Left lung (tissue), 14 donors: ENCODE measurements at places on chromosomes 7 and 10.

DNA sequence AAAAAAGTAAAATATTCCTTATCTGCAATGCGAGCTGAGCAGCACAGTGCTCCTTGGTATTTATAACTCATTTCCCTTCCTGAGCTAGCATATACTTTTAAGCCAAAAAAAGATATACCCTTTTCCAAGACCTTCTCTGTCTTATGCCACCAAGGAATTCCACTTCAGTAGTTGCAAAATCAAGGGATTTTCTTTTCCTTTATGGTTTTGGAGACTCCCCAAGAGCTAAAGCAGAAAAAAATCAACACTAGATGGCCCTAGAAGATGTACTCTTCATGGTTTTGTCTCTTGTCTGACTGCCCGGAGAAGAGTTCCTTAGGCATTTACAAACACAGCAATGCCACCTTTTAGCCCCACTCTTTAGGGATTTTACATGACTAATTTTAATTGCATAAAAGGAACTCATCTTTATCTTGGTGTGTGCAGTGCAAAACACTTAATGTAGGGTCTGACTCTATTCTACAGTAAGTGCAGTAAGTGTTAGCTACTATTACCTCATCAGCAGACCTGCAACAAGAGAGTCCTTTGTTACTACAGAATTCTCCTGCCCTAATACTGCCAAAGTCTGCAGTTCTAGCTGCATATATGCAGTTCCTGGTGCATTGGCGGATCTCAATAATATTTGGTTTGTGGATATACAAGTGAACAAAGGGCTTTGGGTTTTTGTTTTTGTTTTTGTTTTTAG is 443.3 kb downstream of the GFRA1 start:
- peak; percentile 34 for DNase-seq

- DNase-seq: no peak
Measured at GRCh38 chr10:79926037-79926436, 22.9 kb downstream of the SFTPD start.

DNA sequence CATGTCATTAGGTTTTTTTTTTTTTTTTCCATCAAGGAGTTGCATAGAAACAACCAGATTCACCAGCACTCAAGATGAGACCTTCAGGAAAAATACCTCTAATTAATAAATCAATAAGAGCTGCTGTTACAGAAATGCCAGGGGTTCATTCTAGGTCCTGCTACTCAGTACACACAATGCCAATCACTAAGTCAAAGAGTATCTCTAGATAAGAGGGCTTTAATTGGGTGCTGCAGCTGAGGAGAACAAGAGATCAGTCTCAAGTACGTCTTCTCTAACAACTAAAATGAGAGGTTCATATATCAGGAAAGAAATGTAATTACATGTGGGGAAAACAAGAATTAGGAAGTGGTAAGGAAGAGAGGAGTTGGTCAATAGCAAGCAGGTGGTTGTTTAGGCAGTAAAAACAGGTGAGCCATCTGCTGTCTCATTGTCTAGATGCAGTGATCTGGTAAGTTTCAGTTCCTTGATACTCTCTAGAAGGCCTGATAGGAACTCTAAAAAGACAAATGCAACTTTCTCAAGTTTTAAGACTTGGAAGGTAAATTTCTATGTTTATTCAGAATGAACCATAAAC is 272.9 kb upstream of the ZWINT start:
- DNase-seq: no peak

DNA sequence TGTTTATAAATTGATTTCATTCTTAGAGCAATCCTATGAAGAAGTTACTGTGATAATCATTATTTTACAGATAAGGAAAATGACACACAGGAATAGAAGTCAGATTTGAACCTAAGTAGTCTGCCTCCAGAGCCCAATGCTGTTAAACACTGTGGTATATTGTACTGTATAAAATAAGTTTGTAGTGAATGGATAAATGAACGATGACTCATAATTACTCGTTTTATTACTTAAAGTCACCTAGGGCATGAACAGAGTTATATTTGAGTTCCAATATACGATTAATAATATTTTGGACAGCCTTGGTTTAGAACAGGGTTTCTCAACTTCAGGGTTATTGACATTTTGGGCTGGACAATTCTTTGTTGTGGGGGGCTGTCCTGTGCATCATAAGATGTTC is 7.8 kb upstream of the BTRC start:
- DNase-seq: no peak

DNA sequence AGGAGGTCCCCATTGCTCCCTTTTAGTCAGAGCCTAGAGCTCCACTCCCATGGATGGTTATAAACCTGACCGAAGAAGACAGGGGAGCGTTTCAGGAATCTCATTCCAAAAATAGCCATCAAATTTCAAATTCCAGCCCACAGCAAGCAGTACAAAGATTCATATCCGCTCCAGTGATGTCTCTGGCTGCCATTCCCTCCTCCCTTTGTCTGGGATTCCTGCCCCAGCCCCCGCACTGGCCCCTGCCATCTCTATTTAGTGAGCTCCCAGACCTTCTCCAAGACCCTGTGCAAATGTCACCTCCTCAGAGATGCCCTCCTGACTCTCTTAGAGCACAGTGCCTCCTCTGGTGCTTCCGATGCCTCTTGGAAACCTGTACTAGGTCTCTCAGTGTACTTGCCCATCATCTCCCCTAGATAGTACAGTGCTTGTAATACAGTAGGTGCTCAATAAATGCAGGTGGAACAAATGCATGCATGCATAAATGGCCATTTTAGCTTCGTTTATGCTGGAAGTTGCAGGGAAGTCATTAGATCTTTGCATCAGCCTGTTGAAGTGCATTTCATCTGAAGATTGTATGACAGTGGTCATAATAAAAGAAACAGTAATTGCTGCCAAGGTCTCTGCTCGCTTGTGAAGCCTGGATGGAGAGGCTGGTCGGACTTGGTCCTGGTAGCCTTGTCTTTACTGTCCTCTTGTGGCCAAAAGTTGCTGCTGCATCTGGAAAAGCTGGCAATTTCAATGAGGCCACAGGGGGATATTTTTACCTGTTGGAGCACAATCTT is 32.0 kb upstream of the HABP2 start:
- DNase-seq: peak; percentile 70

DNA sequence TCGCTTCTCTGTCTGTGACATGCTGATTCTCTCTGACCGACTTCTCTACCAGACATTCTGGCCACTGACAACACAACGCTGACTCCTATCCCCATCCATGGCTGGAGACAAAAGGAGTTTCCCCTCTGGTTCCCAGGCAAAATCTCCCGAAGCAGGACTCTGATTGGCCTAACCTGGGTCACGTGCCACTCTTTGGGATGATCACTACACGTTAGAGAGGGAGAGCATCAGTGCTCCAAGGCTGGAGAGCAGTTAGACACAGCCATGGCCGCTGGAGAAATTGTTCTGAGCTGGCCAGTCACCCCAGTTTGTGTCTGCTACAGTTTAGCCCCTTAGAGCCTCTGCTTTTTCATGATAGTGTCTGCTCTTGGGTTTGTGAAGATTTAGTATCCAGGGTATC is 38.9 kb downstream of the ADAMTS14 start:
- no peak for DNase-seq

DNA sequence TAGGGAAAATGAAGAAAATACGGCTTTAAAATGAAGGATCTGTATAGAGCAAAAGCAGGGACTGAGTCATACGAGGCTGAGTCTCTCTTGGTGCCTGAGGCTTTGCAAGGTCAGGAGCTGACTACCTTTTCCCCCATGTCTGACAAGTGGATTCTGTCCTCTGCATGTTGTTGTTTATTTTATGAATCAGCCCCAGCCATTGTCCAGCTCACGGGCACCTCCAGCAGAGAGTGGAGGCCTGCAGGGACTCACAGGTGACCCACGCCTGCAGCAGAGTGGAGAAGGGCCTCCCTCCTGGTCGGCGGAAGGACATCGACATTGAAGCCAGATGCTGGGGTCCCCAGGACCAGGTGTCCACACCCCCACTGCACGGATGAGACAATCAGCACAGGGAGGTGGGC is 233.9 kb downstream of the WDR37 start:
- no peak for DNase-seq

DNA sequence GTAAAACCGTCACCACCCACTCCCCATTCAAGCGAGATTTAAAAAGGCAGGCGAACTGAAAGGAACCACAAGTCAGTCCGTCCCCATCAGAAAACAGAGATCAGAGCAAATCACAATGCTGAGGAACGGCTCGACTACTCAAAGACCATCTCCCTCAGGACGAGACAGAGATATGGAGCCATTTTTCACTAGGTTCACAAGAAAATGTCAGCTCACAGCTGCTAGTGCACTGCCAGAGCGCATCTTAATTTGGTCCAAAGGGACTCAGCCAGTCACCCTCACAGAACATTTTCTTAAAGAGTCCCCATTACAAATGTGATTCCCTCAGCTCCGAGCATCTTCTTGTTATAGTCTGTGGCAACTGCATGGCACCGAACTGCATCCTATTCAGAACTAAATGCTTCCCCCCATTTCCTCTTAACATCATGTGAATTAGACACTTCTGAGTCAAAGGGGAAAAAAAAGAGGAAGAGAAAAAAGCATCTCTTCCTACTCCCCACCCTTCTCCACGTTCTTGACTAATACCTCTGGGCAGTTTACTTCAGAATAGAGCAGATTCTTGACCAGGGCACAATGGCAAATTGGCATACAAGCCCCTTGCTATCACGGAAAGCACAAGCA is 683.9 kb downstream of the MAGI2 start:
- DNase-seq: no peak

- DNase-seq: no peak
Measured at GRCh38 chr10:10824591-10825148, 193.0 kb upstream of the CELF2 start.

GRCh38 chr7:6251653-6252052 is 20.8 kb downstream of the CYTH3 start:
- DNase-seq: no peak

- DNase-seq: no peak
Measured at GRCh38 chr7:92811158-92811557, 25.2 kb downstream of the CDK6 start.

DNA sequence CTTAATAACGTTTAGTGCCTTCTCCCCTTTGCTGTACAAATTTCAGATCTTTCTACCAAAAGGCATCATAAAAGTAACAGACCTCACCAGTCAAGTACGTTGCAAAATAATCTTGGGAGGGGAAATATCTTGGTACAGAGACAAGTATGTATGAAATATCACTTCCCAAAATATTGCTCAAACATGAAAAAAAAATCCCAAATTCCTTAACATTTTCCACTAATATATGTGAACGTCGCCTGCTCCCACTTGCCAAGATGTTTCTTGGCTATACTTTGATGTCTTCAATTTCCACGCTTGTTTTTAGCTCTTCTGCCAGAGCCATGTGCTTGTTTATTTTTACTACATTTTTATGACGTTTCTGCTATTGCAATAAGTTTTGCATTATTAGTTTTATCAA is 223.5 kb downstream of the PLXNA4 start:
- DNase-seq: peak; percentile 92

- DNase-seq: no peak
Measured at GRCh38 chr10:126926568-126926967, 21.3 kb downstream of the DOCK1 start.

DNA sequence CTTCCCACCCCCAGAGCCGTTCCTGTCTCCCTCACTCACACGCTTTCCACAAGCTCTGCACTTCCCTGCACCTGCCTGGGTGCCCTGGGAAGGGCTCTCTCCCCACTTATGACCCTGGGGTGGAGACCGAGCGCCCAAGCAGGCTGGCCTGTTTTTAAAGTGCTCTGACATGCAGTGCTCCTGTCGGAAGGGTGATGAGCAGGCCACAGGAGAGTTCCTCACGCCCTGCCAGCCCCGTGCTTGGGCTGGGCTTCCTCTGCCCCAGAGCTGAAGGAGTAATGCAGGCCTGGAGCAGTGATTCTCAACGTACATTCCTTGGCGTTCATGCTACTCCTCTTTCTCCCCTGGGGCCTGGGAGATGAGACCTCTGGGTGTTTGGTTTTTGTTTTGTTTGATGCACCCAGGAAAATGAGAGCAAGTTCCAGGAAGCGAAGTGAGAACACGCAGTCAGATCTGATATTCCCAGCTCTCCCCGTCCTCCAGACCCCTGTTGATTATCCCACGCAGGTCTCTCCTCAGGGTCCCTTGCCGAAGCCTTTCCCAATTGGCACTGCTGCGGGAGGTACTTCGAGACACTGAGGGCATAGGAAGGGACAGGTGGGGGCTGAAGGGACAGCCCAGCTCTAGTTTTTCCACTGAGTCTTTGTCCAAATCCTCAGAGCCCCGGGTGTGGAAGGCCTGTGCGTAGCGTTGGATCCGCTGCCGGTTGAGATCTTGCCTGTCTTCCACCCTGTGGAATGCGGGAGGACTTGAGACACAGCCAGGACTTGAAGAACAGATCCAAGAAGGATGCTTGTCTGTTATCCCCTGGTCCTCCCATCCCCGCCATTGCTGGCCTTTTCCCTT is 14.1 kb downstream of the TRPV6 start:
- DNase-seq: no peak

- no peak for DNase-seq
Measured at GRCh38 chr10:109386921-109387320, 536.4 kb downstream of the XPNPEP1 start.

DNA sequence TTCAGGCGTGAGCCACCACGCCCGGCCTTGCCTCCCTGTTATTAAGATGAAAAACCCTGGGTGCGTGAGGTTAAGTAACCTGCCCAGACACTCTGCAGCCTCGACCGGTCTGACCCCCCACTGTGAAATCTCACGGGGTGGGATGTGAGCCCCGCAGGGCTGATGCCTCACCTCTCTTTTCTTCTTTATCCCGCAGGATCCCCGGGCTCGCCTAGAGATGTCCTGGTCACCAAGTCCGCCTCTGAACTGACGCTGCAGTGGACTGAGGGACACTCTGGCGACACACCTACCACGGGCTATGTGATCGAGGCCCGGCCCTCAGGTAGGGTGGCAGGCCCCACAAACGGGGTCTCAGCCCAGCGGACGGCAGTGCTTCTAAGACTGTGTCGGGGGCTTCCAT is 461.1 kb upstream of the FOXK1 start:
- DNase-seq: no peak

GRCh38 chr7:44094365-44094764 is 9.8 kb upstream of the AEBP1 start:
- DNase-seq: no peak

DNA sequence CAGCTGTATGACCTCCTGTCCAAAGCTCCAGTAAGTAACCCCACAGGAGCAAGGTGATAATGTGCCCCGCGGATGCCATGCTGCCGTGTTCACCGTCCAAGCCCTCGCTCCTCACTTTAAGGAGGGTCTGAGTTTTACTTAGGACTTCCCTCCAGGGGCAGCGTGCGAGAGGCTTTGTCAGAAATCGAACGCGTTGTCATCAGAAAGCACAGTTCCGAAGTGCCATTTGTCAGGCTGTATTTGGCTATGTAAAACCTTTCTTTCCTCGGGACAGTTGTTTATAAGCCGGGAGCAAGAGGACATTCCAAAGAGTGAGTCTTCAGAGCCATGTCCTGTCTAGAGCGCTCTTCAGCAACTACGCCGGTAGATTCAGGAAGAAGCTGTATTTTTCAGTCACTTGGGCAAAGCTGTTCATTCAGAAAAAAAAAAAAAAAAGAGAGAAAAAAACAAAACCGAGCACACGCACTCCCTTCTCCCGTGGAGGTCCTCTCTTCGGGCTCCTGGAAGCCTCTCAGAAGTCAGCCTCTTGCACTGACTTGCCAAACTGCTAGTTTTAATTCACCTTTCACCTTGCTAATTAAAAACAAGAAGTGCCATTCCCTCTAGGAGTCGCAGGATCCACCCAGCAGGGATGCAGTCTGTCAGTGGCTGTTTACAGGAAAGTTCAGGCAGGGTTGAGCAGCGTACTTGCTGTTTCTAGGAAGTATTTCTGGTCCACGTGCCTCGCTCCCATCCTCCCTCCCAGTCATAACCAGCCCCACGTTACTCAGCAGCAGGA is at the start of gene SEMA3E:
SEMA3E (minus strand) TSS at position 676 of the 778 bp plus-strand sequence.
- DNase-seq: no peak

GRCh38 chr7:13989126-13989948 is at the start of gene ETV1:
Gene ETV1 (minus strand): TSS chr7:13989666. CDS start chr7:13989052, 614 bp downstream.
- DNase-seq: peak; percentile 76
